ENCODE measurements at places on chromosomes 16 and 17. TPM values are rescaled to one million over a fixed set of nuclear protein-coding genes. Genes with fewer than 3 reads are reported as not detected.

The KRTAP9-4 gene
- not detected for polyA plus RNA-seq

The TP53TG3C gene
- not detected for polyA plus RNA-seq

The COX10 gene
- polyA plus RNA-seq: 20.0 TPM

The BLTP2 gene
- polyA plus RNA-seq: 119 TPM

The UBALD2 gene
- polyA plus RNA-seq: 23.1 TPM

The TMEM88 gene
- 18.3 TPM for polyA plus RNA-seq

The IL17C gene
- polyA plus RNA-seq: 0.13 TPM

The KRT14 gene
- polyA plus RNA-seq: not detected

The ITGA3 gene
- polyA plus RNA-seq: 97.3 TPM

The ULK2 gene
- polyA plus RNA-seq: 38.8 TPM

The KRT13 gene
- polyA plus RNA-seq: 0.25 TPM

The PABPN1L gene
- polyA plus RNA-seq: not detected

The TPSB2 gene
- 0.18 TPM for polyA plus RNA-seq

The TBC1D3 gene
- not detected for polyA plus RNA-seq

The HOXB5 gene
- polyA plus RNA-seq: 38.2 TPM

The TMEM220 gene
- 14.5 TPM for polyA plus RNA-seq

GRCh38 chr16:59632276-59632855 lies 898.2 kb upstream of the GOT2 start:
- DNase-seq: no peak

DNA sequence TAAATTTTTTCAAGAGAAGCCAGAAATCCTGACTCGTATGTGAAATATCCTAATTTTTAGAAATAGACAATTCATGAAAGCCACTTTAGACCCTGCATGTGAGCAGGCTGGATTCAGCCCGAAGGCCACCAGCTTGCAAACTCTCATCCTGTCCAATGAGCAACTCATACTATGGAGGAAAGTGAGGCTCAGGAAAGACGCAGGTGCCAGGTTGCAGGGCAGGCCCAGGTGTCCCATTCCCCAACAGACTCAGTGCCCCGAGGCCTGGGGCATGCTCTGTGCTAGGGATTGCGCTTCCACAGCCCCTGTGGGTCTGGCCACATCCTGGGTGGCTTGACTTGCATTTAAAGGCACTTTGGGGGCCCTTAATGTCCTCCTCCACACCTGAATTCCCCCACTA lies 16.7 kb upstream of the RASD1 start:
- no peak for DNase-seq

GRCh38 chr17:9334536-9335446 lies 240.8 kb downstream of the STX8 start:
- DNase-seq: no peak

DNA sequence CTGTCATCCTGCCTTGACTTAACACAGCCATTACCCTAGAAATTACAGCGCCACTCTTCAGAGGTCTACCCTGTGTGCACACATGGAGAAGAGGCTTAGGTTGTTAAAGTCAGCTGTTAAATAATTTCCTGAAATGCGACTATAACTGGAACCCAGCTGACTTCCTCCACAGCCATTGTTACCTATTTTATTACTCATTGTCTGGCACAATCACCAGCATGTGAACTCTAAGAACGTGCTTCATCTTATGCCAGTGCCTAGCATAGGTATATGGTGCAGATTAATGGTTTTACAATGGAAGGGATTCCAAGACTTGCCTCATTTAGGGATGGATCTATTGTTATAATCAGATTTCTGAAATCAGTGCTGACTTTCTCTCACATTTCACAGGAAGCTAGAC lies 11.9 kb downstream of the RDM1 start:
- no peak for DNase-seq

GRCh38 chr16:2162676-2163118 lies 7.1 kb downstream of the TRAF7 start:
- DNase-seq: no peak

GRCh38 chr17:16975277-16975651 lies 3.3 kb upstream of the TNFRSF13B start:
- no peak for DNase-seq

- peak; percentile 73 for DNase-seq
Observed at GRCh38 chr17:62653002-62653825, 25.7 kb downstream of the MRC2 start.

- no peak for DNase-seq
Observed at GRCh38 chr17:41437769-41438168, 3.0 kb downstream of the KRT38 start.

- no peak for DNase-seq
Observed at GRCh38 chr16:87329436-87330256, 12.5 kb upstream of the C16orf95 start.

- no peak for DNase-seq
Observed at GRCh38 chr17:62696256-62696655, 68.8 kb downstream of the MRC2 start.

- no peak for DNase-seq
Observed at GRCh38 chr16:89345642-89346150, 128.2 kb downstream of the ZNF778 start.

GRCh38 chr16:69564845-69565670 lies 708 bp upstream of the NFAT5 start:
- DNase-seq: peak; percentile 32

- DNase-seq: peak; percentile 82
Observed at GRCh38 chr17:67376737-67377487, at the start of gene PITPNC1. Gene PITPNC1, plus strand, starts transcription at chr17:67377281.

DNA sequence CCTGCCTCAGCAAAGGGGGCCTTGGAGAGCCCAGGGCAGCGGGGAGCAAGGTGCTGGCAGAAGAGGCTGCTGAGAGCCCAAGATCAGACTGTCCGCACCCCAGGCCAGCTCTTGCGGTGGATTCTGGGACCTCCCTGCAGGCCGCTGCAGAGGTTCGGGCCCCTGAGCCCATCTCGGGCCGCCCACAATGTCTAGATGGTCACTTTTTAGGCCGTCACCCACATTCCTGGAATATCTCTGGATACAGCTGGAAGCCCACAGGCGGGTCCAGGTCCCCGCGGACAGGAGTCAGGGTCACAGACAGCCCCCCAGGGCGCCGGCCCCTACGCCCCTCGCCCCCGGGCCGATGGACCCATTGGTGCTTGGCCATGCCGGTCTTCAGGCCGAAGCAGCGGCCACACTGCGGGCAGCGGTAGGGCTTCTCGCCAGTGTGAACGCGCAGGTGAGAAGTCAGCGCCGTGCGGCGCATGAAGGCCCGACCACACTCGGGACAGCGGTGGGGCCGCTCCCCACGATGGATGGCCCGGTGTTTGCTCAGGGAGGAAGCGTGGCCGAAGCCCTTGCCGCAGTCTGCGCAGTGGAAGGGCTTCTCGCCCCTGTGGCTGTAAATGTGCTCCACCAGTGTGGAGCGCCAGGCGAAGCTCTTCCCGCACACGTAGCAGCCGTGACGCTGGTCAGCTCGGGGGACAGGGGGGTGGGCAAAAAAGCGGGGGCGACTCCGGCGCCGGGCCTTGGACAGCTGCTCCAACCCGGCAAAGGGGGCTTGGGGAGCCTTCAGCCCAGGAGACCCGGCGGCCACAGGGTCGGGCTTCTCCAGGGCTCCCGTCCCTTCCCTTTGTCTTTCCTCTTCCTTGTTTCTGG lies 2.1 kb downstream of the ZNF747 start:
- DNase-seq: no peak

DNA sequence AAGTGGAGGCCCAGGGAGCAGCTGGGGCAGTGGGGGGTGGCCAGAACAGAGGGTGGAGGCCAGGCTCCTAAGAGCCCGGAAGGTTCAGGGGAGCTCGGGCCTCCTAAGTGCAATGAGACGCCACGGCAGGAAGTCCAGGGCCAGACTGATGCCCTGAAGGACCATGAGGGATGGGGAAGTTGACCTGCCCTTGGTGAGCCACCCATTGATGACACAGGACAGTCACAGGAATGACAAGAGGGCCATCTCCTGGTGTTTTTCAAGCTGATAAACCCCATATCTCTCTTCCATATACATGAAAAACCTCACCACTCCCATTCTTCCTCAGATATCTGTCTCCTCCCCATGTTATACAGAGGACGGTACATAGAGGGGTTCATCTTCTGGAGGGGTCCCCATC lies 5.8 kb upstream of the MRPL58 start:
- DNase-seq: no peak

GRCh38 chr16:89473791-89474414 lies 16.5 kb downstream of the ANKRD11 start:
- no peak for DNase-seq

DNA sequence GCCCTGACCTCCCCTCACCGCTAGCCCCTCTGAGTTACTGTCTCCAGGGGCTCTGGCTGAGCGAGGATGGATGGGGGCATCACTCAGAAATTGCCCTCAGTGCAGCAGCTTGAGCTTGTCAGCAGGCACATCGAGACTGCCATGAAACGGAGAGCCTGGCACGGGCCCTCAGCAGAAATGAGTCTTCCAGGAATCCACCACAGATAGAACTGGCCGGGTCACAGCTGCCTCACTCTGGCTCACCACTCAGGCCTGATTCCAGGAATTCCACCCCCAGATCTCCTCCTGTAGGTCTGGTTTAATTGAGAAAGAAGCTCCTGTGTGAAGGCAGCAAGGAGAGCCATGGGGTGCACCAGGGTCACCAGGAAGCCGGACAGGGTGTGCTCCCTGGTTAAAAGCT lies 85.5 kb downstream of the GSG1L start:
- no peak for DNase-seq

GRCh38 chr16:70790815-70791214 lies 10.1 kb downstream of the VAC14 start:
- DNase-seq: no peak

DNA sequence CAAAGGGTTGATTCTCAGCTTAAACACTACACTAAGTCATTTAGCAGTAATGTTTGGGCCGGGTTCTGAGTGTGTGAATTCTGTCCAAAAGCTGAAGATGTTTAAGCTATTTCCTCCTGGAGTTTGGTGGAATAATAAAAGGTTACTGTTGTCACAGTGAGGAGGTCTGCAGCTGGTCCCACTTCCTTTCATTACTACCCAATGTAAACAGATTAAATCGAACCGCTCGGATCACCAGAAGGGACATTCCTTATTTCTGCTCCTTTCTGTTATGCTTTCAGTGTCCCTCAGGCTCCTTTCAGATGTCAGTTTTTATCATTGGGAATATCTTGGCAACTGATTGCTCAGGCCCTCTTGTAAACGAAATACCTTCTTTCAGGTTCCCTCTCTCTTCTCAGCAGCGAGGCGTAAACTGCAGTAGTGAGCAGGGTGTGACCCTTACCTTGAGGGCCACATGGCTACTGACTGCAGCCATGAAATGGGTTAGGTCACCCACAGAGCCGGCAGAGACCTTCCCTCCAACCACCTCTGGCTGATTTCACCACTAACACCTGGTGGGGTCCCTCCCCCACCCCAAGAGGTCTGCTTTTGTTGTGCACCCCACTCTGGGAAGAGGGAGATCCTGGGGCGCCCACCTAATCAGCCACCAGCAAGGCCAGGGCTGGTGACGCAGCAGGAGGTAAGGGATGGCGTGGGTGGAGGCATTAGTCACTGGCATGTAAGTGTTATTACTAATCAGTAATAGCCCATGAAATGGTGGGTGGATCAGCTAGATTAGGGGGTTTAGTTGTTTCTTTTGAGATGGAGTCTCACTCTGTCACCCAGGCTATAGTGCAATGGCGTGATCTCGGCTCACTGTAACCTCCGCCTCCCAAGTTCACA lies 117.6 kb downstream of the VPS53 start:
- no peak for DNase-seq

DNA sequence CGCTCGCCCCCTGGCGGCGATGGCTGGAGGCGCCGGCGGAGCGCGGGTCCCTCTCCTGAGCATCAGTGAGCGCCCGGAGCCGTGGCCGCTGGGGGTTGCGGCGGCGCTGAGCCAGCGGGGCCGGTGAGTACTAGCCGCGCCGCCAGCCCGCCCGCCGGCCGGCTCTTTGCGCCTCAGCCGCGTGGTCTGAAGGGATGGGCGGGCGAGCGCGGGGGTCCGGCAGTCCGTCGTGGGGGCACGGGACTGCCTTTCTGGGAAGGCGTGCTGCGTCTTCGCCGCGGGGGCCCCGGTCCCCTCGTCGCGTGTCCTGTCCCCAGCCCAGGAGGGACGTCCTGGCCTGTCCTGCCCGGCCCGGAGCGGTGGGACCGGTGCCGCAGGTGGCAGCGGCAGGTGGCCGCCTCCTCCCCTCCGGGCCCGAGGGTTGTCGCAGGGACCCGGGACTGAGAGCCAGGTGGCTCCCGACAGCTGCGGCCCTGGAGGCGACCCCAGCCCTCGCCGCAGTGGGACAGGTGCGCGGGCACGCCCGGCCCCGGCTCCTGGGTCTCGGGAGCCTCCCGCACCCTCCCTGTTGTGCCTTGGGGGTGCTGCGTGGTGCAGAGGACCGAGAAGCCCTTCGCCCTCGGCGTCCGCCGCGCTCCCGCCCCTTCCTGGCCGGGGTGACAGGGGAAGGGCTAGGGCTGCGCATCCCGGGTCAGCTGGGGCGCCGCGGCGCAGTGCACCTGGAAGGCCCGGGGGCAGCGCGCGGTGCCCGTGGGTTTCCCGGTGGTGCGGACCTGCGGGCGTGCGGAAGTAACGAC lies at the start of gene SPECC1:
SPECC1 (plus strand) TSS at position 58 of the 797 bp plus-strand sequence. CDS start 87,293 bp downstream, outside the sequence.
- DNase-seq: peak; percentile 82

DNA sequence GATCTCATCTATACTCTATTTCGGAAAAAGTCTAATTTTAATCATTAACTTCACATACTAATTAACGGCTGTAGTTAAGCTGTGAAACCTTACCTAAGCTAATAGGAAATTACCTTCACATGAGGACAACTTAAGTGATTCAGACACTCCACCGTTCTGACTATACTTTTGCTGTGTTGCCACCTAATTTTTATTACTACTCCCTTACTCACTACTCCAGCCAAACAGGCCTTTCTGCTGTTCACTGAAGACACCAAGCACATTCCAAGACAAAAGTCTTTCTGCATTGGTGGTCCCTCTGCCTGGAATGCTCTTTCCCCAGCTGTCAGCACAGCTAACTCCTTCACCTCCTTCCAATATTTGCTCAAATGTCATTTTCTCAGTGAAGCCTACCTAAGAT lies 1.3 kb downstream of the CMTR2 start:
- DNase-seq: no peak

DNA sequence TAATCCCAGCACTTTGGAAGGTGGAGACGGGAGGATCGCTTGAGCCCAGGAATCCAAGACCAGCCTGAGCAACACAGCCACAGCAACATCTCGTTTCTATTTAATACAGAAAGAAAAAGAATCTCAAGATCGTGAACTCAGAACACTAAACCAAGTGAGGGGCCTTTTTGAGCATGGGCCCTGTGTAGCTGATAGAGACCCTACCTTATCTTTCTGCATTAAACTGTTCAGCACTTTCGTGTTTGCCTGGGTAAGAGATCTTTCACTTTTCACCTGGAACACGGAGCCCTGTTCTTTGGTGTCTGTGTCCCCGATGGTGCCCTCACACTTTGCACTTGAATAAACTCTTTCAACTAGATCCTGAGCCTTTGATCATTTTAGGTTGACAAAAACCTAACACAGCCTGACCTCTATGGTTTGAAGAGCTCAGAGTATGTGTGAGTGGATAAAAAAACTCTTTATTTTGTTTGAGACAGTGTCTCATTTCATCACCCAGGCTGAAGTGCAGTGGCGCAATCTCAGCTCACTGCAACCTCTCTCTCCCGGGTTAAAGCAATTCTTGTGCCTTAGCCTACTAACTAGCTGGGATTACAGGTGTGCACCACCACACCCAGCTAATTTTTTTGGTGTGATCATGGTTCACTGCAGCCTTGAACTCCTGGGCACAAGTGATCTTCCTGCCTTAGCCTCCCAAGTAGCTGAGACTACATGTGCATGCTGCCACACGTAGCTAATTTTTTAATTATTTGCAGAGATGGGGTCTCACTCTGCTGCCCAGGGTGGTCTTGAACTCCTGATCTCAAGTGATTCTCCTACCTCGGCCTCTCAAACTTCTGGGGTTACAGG lies 83.8 kb upstream of the GRIN2A start:
- DNase-seq: no peak
